ENCODE measurements at places on chromosomes 5 and 9.

DNA sequence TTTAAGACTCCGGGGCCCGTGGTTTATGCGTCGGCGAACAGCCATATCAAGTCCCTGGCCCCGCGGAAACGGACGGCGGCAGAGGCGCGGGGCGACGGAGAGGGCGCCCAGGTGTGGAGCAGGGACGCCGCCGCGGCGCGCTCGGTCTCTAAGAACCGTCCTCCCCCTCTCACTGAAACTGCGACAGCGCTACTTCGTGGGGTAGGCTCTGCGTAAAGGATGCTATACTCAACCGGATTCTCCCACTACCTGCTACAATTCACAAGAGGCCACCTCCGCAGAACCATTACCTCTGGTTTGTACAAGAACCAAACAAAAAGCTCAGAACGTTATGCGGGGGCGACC, 404 bp downstream of the MRNIP start:
- peak; percentile 67 for DNase-seq
- H3K4me3 ChIP-seq: peak overlapping the region; percentile 89
- peak overlapping the region; percentile 76 for H3K27ac ChIP-seq
- peaks cover 10% of the 10 kb centered on the region for H3K36me3 ChIP-seq
- peaks cover 15% of the 10 kb centered on the region for H3K4me1 ChIP-seq
- no peaks in the 10 kb centered on the region for H3K27me3 ChIP-seq

- H3K4me1 ChIP-seq: no peaks in the 10 kb centered on the region
- no peaks in the 10 kb centered on the region for H3K36me3 ChIP-seq
- H3K27me3 ChIP-seq: peaks cover 4% of the 10 kb centered on the region
- no peak for DNase-seq
- H3K4me3 ChIP-seq: no peak overlapping the region
Measured at GRCh38 chr9:104276709-104277245, 182.7 kb downstream of the SMC2 start.

- peaks cover 12% of the 10 kb centered on the region for H3K4me1 ChIP-seq
- no peak overlapping the region for H3K27ac ChIP-seq
- DNase-seq: no peak
Measured at GRCh38 chr5:137858223-137858916, 9.3 kb upstream of the MYOT start.

GRCh38 chr9:98081477-98082219, 25.1 kb downstream of the NANS start:
- peaks cover 38% of the 10 kb centered on the region for H3K36me3 ChIP-seq
- H3K4me1 ChIP-seq: peaks cover 32% of the 10 kb centered on the region
- H3K4me3 ChIP-seq: no peak overlapping the region
- peak; percentile 41 for DNase-seq

DNA sequence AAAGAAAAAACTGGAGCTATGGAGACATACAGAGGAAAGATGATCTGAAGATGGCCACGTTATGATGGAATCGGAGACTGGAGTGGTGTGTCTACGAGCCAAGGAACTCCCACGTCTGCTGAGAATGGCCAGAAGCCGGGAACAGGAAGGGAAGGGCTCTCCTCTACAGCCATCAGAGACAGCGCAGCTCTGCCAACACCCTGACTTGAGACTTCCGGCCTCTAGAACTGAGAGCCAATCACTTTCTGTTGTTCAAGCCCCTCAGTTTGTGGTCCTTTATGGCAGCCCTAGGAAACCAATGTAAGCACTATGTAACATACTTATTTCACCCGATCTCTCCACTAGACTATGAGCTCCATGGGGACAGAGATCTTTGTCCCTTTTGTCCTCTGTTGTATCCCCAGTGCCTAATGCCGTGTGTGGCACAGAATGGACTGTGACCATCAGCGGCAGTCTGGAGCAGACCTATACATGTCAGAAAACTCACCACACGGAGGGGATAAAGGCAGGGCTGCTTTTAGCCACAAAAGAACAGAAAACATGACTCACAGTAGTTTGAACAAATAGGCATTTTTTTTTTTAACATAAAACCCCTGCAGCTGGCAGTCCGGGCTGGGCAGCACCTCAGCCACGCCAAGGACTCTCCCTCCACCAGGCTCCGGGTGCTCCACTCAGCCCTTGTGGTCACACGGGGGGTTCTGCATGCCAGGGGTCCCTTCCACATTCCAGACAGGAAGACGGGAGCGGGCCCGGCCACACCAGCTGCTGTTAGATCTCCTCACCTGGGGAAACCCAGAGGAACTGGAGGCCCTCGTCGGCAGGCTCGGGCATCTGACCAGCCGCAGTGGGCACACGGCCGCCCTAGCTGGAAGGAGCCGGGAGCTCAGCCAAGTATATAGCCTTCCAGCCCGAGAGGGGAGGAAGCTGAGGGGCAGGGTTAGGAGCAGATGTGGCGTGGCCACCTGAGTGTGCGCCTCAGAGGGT, 16.1 kb upstream of the MXD3 start:
- peaks cover 3% of the 10 kb centered on the region for H3K36me3 ChIP-seq
- peaks cover 9% of the 10 kb centered on the region for H3K4me1 ChIP-seq
- DNase-seq: peak; percentile 19
- H3K27ac ChIP-seq: peak overlapping the region; percentile 85
- no peaks in the 10 kb centered on the region for H3K27me3 ChIP-seq

DNA sequence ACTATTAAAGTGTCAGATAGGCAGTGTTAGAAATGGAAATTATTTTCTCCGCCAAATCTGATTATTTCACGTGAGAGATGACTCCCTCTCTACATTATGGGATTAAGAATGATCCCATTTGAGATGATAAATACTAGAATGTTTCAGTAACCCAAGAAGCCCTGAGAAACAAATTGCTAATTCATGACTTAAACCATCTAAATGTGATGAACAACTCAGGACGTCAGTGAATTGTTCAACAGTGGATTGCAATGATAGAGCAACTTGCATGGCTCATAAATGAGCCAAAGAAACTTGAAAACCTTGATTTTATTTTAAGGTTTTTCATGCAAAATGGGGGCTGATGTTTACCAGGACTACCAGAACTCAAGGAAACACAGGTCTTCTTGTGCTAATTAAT, 350.5 kb upstream of the WWC1 start:
- H3K4me3 ChIP-seq: no peak overlapping the region
- H3K27me3 ChIP-seq: peaks cover 7% of the 10 kb centered on the region
- H3K4me1 ChIP-seq: peaks cover 7% of the 10 kb centered on the region

DNA sequence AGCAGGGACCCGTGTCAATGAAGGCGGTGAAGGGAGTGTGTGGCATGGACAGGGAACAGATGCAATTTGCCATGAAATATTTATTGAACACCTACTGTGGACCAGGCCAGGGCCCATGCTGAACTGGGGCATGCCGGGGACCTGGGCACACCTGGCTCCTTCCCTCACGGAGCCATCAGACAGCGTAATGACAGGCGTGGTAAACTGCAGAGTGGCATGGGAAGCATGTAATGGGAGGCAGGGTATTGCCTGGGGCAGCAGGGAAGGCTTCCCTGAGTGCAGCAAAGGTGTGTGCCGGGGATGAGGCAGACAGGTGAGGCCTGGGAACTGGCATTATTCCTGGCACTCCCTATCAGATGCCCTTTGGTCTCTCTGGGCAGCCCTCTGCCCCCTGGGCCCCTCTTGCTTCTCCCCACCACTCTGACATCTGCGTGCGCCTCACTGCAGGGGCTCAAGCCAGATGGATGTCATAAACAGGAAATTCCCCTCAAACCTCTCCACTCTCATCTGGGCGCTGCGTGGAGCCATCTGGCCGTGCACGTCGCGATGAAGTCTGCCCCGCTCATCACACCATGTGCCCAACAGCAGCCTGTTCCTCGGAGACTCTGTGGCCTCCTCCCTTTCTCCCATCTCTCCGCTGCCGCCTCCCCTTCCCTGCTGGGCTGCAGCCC, 67.6 kb downstream of the HMCN2 start:
- peaks cover 46% of the 10 kb centered on the region for H3K27me3 ChIP-seq
- H3K4me3 ChIP-seq: no peak overlapping the region
- H3K36me3 ChIP-seq: no peaks in the 10 kb centered on the region
- no peaks in the 10 kb centered on the region for H3K4me1 ChIP-seq
- DNase-seq: no peak
- no peak overlapping the region for H3K27ac ChIP-seq

DNA sequence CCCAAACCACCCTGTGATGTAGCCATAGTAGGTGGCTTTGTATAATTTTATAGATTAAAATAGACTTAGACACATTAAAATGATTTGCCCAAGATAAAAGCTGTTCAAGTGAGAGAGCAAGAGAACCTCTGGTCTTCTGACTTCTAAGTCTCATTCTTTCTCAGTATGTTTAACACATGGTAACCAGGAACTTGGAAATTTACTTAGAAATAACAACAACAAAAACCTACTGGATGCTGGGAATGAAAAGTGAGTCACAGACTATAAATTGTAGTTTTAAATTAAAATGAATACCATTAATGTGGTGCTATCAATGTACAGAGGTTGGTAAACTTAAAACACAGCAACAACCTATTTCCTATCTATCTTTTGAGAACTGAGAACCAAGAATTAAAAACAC, 30.4 kb downstream of the HMGCR start:
- no peak for DNase-seq
- peaks cover 4% of the 10 kb centered on the region for H3K4me1 ChIP-seq
- H3K27ac ChIP-seq: no peak overlapping the region
- H3K27me3 ChIP-seq: no peaks in the 10 kb centered on the region

GRCh38 chr5:134188092-134188491, 11.3 kb upstream of the SKP1 start:
- H3K4me1 ChIP-seq: no peaks in the 10 kb centered on the region
- DNase-seq: no peak
- no peak overlapping the region for H3K27ac ChIP-seq
- peaks cover 2% of the 10 kb centered on the region for H3K36me3 ChIP-seq

DNA sequence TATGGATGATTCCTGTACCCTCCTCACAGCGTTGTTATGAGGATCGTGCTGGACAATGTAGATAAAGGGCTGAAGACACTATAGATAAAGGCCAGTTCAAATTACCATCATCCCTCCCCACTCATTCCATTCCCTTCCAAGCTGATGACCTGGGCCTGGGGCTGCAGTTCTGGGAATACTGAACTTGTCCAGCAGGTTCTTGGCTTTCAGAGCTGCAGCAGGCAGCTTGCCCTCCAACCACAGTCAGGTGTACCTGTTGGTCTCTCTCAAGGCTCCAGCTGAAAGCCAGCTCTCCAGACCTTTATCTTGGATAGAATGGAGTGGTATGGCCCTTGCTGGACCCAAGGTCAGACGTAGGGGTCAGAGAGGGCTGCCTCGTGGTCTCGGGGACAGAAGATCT, 92.5 kb downstream of the PCDH1 start:
- no peaks in the 10 kb centered on the region for H3K36me3 ChIP-seq
- H3K4me3 ChIP-seq: no peak overlapping the region
- DNase-seq: no peak

DNA sequence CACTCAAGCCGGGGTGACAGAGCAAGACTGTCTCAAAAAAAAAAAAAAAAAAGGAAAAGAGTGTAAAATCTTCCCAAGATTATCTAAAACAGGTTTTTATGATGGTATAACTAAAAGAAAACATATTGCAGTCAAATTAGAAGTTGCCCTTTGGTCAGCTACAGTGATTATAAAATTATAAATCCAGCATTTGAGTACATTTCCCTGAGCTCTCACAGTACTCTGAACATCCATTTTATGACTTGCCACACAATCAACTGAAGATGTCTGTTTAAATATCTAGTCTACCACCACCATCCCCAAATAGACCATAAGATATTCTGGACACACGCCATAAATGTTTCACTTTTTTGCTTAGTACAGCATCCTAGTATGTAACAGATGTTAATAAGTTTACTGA, 77.0 kb downstream of the CSF2 start:
- no peaks in the 10 kb centered on the region for H3K4me1 ChIP-seq
- DNase-seq: no peak
- H3K27ac ChIP-seq: no peak overlapping the region
- peaks cover 28% of the 10 kb centered on the region for H3K27me3 ChIP-seq
- H3K36me3 ChIP-seq: no peaks in the 10 kb centered on the region

GRCh38 chr5:131423056-131423455, 159.2 kb downstream of the CDC42SE2 start:
- peaks cover 17% of the 10 kb centered on the region for H3K36me3 ChIP-seq
- H3K27ac ChIP-seq: peak overlapping the region; percentile 65
- H3K27me3 ChIP-seq: no peaks in the 10 kb centered on the region
- no peak for DNase-seq
- peaks cover 20% of the 10 kb centered on the region for H3K4me1 ChIP-seq
- H3K4me3 ChIP-seq: no peak overlapping the region

DNA sequence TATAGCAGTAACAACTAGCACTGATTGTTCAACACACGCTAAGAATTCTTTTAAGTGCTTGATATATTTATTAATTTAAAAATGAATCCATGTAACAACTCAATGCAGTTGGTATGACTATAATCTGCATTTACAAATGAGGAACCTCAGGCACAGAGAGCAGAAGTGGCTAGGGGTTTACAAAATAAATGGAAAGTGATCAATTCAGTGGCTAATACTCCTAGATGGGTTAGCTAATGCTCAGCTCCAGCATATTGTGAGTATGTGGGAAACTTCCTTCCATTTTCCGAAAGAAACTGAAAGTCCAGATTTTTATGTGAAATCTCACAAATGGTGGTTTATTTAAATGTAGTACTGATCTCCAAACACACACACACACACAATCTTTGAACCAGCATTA, 128.0 kb downstream of the RFX3 start:
- peaks cover 24% of the 10 kb centered on the region for H3K4me1 ChIP-seq
- DNase-seq: no peak
- H3K27me3 ChIP-seq: no peaks in the 10 kb centered on the region
- H3K4me3 ChIP-seq: peak overlapping the region; percentile 63
- peak overlapping the region; percentile 95 for H3K27ac ChIP-seq
- H3K36me3 ChIP-seq: peaks cover 31% of the 10 kb centered on the region

DNA sequence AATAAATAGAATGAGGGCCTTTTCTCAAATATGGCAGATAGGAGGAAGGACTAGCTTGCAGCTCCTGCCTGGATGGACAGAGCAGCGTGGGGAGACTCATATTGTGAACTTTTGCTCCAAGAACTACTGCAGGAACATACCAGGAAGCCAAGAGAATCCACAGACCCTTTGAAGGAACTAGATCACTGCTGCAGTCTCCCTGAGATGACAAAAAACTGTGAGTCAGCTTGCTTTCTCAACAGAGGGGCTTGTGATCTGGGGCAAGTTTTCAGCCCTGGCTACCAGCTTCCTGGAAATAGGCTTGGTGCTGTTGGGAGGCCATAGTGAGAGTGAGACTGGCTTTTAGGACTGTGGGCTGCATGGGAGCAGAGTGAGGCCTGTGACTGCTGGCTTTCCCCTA, 170.6 kb upstream of the TRIM32 start:
- no peaks in the 10 kb centered on the region for H3K4me1 ChIP-seq
- peaks cover 32% of the 10 kb centered on the region for H3K36me3 ChIP-seq
- H3K27me3 ChIP-seq: no peaks in the 10 kb centered on the region
- no peak overlapping the region for H3K27ac ChIP-seq
- no peak for DNase-seq

- H3K4me1 ChIP-seq: peaks cover 4% of the 10 kb centered on the region
- peaks cover 6% of the 10 kb centered on the region for H3K27me3 ChIP-seq
- H3K27ac ChIP-seq: no peak overlapping the region
- H3K4me3 ChIP-seq: no peak overlapping the region
Measured at GRCh38 chr5:151293624-151294023, 9.9 kb downstream of the SLC36A3 start.

All from activated naive CD8-positive, alpha-beta T cell treated with anti-CD3 and anti-CD28 coated beads for 36 hours (primary cell).